ENCODE measurements at places on chromosomes 12 and 14. TPM values are rescaled to one million over a fixed set of nuclear protein-coding genes. Genes with fewer than 3 reads are reported as not detected.

Gene ACOT6
- total RNA-seq: not detected

Gene DLK1
- not detected for total RNA-seq

Gene AQP2
- total RNA-seq: not detected

Gene TAS2R10
- 1.6 TPM for total RNA-seq

Gene ABCC9
- 0.11 TPM for total RNA-seq

Gene DDN
- total RNA-seq: under 0.01 TPM

Gene GPRC5A
- total RNA-seq: 41.6 TPM

Gene B4GALNT1
- total RNA-seq: 0.22 TPM

Gene TOMM20L
- total RNA-seq: not detected

Gene PABPN1
- 34.1 TPM for total RNA-seq

Gene FAM234B
- total RNA-seq: 6.2 TPM

Gene LRRC10
- total RNA-seq: not detected

Gene SLC10A1
- total RNA-seq: not detected

Gene SRSF5
- total RNA-seq: 152 TPM

Gene SMCO3
- 29.1 TPM for total RNA-seq

Gene SYNDIG1L
- total RNA-seq: not detected

Gene SLC39A5
- total RNA-seq: 0.39 TPM

Gene PRIMA1
- not detected for total RNA-seq

Gene SDR9C7
- not detected for total RNA-seq

Gene FGFR1OP2
- 20.0 TPM for total RNA-seq

Gene PTHLH
- 3.9 TPM for total RNA-seq
